Stimulated activated CD4-positive, alpha-beta T cell treated with anti-CD3 and anti-CD28 coated beads, Interleukin-15, amount 100 ng/mL, for 1 hour (primary cell): ENCODE measurements at places on chromosomes 5 and 9.

DNA sequence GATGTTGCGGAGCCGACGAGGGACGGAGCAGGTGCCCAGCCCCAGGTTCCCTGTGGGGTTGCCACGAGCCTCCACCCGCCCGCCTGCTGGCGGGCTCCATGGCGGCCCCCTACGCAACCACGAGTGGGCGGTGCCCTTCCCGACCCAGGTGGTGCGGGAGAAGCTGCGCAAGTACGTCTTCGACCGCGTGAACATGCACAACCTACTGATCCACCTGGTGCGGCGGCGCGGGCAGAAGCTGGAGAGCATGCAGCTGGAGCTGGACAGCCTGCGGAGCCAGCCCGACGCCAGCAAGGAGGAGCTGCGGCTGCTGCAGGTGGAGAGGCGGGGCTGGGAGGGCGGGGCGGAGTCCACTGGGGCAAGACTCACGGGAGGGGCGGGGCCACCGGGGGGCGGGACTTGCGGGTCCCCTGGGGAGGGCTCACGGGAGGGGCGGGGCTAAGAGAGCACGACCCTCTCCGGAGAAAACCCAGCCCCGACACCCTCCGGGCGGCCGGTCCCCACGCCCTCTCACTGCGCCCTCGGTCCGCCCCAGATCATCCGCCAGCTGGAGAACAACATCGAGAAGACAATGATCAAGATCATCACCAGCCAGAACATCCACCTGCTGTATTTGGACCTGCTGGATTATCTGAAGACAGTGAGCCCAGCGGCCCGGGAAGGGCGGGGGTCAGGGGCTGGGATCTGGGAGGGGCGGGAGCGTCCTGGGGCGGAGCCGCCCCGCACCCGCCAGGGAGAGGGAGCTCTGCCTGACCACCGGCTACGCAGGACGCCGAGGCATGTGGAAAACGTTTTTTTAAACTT is 3.9 kb downstream of the CCDC183 start:
- DNase-seq = peak; percentile 85

- DNase-seq = no peak
Observed at GRCh38 chr9:125435776-125436612, 174.4 kb downstream of the GAPVD1 start.

DNA sequence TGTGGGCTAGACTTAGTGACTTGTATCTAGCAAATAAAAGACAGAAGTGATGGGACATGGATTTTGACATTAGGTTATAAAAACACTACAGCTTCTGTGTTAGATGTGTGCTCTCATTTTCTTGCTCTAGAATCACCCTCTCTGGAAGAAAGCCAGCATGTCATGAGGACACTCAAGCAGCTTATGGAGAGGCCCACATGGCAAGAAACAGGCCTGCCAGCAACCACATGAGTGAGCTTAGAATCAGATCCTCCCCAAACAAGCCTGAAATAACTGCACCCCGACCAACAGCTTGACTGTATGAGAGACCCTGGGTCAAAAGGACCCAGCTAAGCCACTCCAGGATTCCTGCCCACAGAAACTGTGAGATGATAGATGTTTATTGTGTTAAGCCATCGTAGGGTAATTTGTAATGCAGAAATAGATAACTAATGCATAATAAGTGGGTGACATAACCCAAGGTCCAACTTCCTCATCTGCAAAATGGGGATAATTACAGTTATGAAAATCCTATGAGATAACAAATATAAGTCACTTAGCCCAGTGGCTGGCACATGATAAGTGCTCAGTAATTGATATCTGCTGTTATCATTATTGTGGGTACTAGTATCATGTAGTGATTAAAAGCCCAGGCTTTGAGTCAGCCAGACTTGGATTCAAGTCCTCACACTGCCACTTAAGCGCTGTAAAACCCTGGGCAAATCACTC is 86.5 kb downstream of the KLHL3 start:
- no peak for DNase-seq

- DNase-seq = no peak
Observed at GRCh38 chr9:127035423-127035822, 87.0 kb downstream of the ANGPTL2 start.

DNA sequence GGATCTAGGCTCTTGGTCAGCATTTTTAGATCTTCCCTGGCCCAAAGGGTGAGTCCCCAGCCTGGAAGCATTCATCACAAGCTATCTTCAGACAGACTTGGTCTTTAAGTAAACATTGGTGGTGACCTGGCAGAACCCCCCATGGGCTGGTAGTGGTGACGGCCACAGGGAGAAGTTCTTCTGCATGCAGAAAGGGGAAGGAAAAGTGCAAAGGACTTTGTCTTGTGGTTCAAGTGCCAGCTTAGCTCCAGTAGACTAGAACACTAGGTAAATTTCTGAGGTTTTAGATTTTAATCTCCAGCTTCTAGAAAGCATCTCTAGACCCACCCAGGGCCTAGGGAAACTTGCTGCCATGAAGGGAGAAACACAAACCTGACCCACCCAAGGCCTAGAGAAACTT is 584.0 kb downstream of the CHSY3 start:
- DNase-seq = no peak

- no peak for DNase-seq
Observed at GRCh38 chr9:103713631-103714030, 380.5 kb upstream of the SMC2 start.

DNA sequence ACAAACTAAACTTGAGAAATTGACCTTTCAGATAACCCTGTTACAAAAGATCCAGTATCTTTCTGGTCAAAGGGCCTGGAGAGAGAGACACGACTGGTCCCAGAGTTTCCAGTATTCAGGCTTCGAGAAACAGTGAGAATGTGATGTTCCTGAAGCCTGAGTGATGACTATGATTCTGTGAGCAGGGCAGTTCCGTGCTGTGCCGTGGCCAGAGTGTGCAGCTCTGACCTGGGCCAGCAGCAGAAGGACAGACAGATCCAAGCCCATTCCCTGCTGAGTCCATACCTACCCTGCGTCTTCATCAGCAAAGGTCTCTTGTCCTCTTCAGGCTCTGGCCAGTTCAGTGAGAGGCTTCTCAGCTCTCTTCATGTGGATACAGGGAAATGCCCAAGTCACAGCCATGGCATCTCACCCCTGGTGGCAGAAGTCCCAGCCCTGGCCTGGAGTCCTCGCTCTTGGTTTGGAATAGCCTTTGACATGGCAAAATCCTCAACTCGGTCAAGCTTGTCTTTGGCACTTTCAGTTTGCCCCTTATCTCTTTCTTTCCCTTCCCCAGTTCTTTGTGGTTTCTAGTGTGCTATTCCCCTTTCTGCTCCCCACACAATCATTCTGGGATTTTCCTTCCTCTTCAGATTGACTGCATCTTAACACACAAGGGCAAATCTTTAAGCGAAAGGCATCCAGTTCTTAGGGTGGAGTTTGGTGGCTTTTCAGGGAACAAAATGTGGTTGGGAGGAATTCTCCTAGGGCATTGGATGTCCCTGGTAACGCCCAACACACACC is 107.7 kb downstream of the LIFR start:
- no peak for DNase-seq

- no peak for DNase-seq
Observed at GRCh38 chr5:6175172-6175854, 203.0 kb downstream of the MED10 start.

- no peak for DNase-seq
Observed at GRCh38 chr5:8934455-8934854, 611.4 kb downstream of the SEMA5A start.

- DNase-seq = no peak
Observed at GRCh38 chr5:1008451-1009358, at the start of gene NKD2. TSS of gene NKD2 (plus strand) at chr5:1008802. CDS start at chr5:1009058, 256 bp downstream.
